ENCODE measurements at places on chromosomes 12 and 14.

DNA sequence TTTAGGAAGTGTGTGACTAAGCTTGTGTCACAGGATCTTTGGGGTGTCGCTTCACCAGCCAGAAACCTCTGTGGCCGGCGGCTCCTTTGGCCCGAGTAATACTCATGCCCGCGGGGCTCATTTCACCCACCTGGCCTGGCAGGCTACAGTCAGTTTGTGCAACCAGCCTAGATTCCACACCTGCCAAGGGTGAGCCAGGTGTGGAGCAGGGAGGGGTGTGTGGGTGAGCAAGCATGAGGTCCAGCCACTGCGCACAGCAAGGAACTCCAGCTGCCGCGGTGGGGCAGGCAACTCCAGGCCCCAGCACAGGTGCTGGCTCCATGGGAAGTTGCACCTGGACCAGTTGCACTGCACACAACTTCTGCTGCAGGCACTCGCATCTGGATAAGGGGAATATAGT is 462.3 kb upstream of the LRFN5 start:
- DNase-seq: no peak

DNA sequence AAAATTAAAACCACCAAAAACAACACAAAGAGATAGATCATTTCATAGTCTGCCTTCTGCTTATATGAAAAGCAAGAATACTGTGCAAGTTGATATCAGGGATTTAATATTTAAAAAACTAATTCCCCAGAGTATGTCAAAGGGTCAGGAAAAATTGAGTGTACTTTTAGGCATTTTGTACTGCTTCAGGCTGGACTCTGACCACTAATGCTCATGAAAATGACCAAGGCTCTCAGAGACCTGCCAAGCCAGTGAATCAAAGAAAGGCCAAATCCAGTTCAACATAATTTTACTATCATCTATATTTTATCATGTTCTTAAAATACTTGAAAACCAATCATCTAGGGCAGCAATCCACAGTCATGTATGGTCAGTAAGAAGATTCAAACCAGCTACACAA is 66.0 kb downstream of the TTC7B start:
- DNase-seq: no peak

- DNase-seq: peak; percentile 84
Observed at GRCh38 chr14:23559010-23559925, 3.2 kb downstream of the THTPA start.

GRCh38 chr12:66269757-66270383 is 32.4 kb upstream of the HELB start:
- DNase-seq: peak; percentile 84

DNA sequence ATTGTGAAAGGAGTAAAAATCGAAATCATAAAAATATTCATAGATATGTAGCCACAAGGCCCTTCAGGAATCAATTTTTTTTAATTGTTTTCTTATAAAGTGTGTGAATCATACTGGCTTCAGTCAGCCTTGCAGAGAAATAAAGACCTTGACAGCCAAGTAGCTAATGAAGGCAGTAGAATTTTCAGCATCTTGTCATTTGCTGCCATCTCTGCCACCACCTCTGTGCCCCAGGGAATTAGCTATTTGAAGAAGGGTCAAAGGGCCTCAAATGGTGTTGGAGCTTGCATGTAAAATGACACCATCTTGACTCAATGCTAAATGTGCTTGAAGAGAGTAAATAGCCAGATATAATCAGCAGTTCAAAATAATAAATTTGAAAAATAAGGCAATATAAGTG is 359.4 kb upstream of the DCN start:
- DNase-seq: no peak

DNA sequence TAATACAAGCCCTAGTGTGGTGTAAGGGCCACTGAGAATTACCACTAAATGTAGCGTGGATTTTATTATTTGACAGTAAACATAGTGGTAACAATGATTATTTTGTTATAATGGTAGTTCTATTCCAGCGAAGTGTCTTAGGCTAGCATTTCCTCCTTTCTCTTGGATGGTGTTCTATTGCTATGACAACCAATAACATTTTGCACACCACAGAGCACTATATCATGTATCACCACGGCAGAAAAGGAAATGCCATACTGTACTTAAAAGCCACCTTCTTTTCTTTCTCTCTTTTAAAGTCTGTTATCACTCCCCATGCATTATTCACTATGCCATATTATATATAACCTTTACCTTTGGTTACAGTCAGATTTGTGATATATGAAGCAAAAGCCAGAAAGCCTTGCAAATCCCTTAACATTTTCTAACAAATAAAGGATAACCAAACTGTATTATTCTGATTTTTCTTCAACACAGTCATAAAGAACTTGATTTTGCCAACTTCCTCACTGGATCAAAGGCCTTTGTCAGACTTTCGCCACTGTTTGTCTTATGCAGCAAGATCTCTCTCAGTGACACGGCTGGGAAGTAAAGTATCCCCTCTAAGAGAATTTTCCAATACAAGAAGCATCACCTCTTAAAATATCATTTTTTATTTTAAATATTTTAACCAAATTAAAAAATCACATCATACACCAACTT is 195.8 kb downstream of the FOXN3 start:
- peak; percentile 73 for DNase-seq

GRCh38 chr14:23442721-23443356 is 7.4 kb upstream of the MYH7 start:
- no peak for DNase-seq

- no peak for DNase-seq
Observed at GRCh38 chr14:61620130-61620946, 75.0 kb upstream of the HIF1A start.

DNA sequence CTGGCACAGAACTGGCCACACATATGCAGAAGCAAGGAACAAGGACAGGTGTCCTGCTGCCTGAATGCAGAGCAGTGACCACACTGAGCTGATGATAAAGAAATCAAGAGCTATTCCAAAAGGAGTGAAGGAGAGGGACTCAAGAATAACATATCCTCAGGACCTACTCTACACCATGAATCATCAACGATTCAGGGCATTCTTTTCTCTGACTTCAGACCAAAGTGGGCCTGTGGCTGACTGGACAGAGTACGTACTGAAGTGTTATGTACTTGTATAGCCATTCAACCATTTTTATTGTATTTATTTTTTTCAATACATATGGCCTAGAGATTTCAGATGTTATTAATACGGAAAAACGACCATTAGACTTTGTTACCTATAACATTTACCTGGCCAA is 177.5 kb upstream of the TMTC1 start:
- no peak for DNase-seq

DNA sequence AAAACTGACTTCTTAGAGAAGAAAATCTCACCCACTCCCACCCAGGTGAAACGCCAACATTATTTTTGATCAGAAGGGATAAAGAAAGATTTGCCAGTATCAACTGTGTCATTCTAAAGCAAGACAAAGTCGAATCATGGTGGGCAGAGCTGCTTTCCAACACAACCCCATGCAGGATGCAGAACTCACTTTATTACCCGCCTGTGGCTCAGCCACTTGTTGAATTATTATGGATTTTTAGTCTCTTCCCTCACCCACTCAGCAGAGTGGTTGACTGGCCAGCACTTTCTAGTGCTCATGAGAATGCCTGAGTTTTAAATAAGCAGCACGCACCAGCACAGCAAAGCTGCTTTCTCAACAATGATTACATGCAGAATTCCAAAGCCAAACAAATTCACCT is 32.1 kb downstream of the CRACR2A start:
- DNase-seq: no peak
